ENCODE measurements at places on chromosomes 3 and 15.

DNA sequence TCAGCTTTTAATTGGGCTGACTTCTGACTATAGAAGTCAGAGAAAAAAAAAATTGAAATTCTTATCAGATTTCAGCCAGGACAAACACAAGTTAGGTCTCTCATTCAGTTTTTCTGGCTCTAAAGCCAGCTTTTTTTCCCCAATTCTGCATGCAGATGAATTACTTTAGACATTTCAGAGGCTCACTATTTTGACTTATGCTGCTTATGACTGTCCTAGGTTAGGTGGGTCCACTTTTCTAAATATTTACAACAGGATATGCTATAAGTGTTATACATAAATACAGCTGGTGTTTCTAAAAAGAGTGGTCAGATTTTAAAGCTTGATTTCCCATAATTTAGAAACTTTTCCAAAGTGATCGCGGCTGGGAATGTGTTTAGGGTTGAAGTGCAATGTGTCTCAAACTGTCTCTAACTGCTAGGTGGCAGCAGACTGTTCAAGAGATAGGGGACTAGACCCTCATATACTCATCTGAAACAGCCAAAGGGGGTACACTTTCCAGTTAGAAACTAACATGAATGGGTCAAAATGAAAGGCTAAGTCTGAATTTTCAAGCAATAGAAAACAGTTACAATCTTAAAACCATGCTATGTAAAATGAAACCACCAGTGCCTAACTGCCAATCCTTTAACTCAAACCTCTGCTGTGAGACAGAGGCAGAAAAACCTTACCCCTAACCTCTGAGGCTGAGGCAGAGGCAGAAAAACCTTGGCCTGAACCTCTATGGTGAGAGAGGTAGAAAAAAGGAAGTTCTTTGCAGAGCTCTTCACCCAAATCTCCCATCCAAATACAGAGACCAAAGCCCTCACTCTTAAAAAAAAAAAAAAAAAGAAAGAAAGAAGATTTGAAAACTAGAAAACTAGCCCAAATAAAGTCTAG lies 596.0 kb downstream of the NTRK3 start:
- DNase-seq = no peak

GRCh38 chr15:47717036-47717612 lies at the start of gene SEMA6D:
Gene SEMA6D (plus strand): TSS chr15:47717505. CDS start chr15:47759799, 42,294 bp downstream.
- DNase-seq = no peak

- no peak for DNase-seq
Measured at GRCh38 chr3:175664911-175665310, 805.8 kb downstream of the NAALADL2 start.

- DNase-seq = no peak
Measured at GRCh38 chr3:32146746-32147211, 40.4 kb downstream of the GPD1L start.

GRCh38 chr15:28955160-28955992 lies 69.6 kb downstream of the APBA2 start:
- no peak for DNase-seq

DNA sequence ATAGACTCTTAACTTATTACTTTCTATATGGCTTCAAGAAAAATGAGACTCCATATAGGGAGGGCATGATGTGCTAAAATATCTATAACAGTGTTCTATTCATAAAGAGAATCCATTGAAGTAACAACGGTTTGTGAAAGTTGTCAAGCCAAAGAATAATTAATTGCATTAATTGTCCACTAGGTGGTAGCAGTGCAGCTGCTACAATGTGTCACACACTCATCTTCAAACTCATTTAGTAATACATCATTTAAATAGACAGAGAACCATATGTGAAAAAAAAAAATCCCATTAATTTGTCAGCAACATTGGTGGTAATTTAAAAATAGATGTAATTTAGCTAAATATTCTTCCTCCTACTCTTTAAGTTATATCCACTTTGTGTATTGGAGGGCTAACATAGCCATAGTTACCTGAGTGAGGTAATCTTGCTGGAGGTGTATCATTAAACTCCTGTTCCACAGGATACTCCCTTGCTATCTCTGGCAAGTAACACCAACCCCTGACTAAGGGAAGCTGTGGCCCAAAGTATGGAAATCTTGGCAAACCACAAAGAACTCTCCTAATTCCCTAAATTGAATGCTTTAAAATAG lies 3.7 kb upstream of the CPA3 start:
- DNase-seq = no peak

DNA sequence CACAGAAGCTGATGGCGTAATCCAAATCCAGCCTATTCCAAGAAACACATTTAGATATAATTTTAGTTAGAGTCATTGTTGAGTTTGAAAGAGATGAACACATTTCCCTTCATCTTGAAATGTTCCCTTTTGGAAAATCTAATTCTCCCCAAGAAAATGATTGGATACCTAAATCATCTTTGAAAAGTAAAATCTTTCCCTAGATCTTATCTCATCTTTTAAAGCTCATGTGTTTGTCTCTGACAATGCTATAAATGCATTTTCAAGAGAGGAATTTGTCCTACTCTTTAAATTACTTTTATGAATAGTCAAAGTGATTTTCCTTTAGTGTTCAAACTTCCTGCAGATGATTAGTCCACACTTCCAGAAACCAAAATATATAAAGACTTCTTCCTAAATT lies 82.6 kb upstream of the CNTN6 start:
- no peak for DNase-seq

GRCh38 chr15:66180531-66181097 lies 72.9 kb downstream of the MEGF11 start:
- no peak for DNase-seq

GRCh38 chr3:17945799-17946399 lies 203.5 kb upstream of the TBC1D5 start:
- DNase-seq = no peak
